ENCODE measurements at places on chromosomes 6 and 20.

GRCh38 chr20:22836877-22837276 is 198.2 kb upstream of the SSTR4 start:
- DNase-seq = no peak

DNA sequence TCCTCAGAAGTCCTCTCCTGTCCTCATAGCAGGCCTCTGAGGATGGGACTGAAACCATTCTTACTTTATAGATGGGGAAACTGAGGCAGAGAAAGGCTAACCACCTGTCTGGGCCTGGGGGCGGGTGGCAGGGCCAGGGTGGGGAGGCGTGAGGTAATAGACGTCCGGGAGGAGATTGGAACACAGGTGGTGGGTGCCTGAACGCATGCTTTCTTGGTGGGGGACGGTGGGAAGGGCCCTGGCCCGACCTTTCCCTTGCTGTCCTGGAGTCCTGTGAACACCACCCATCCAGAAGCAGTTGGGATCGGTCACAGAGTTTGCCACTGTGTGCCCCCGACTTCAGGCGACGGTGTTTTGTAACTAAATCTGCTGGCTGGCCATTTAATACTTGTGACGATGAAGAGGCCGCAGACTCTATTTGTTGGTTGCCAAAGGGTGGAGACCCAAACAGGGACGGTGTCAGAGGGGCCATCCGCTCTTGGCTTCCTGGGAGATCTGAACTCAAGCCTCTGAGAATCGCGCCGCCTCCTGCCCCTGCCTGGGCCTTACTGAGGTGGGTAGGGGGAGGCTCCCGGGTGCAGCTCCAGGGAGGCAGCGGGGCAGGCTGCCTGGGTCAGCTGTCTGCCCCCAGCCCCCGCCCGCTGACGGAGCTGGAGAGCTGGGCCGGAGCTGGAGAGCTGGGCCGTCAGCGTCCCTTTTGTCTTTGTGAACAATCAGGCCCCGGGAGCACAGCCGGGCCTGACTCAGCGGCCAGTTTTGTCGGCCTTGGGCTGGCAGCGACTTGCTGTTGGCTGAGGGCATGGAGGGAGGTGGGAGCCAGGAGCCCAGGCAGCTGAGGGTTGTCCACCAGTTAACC is 4.1 kb downstream of the RBM38 start:
- DNase-seq = peak; percentile 8

DNA sequence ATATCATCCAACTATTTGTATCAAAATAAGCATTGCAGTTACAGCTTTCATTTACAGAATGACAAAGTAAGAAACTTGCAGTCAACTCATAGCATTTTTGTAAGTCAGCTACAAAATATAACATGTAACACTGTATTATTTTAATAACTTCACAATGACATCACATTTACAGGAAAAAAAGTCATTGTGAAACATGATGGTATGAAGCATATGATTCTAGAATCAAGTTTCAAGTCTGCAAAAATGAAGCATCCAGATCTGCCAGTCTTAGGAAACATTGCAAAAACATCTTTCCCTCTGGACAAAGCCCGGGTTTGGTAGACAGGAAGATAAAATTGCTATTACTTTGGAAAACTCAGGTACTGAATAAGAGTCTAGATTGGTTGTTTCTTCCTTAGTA is 263.9 kb upstream of the NT5E start:
- DNase-seq = no peak

GRCh38 chr6:119880840-119881239 is 531.3 kb upstream of the MAN1A1 start:
- no peak for DNase-seq

GRCh38 chr20:57330998-57331397 is 1.4 kb downstream of the SPO11 start:
- no peak for DNase-seq

GRCh38 chr20:64222851-64223525 is 32.6 kb upstream of the PCMTD2 start:
- no peak for DNase-seq

GRCh38 chr6:141252828-141253608 is 879.7 kb upstream of the GJE1 start:
- DNase-seq = no peak

GRCh38 chr20:37995856-37996605 is 37.2 kb downstream of the TTI1 start:
- DNase-seq = no peak

GRCh38 chr6:142274656-142275055 is 27.2 kb upstream of the ADGRG6 start:
- DNase-seq = no peak

DNA sequence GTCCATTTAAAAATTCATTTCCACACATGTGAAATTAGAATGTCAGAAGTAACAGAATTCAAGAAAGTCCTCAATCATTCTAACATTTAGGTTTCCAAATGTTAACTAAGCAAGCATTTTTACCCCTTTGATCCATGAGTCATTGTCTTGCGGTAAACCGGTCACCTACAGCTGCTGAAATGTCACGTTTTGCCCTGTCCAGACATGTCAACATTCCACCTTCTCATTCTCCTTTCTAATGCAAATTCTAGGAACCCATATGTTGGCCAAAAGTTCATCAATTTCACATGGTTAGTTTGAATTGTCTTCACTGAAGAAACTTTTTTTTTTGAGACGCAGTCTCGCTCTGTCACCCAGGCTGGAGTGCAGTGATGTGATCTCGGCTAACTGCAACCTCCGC is 117.2 kb downstream of the IPCEF1 start:
- DNase-seq = no peak

DNA sequence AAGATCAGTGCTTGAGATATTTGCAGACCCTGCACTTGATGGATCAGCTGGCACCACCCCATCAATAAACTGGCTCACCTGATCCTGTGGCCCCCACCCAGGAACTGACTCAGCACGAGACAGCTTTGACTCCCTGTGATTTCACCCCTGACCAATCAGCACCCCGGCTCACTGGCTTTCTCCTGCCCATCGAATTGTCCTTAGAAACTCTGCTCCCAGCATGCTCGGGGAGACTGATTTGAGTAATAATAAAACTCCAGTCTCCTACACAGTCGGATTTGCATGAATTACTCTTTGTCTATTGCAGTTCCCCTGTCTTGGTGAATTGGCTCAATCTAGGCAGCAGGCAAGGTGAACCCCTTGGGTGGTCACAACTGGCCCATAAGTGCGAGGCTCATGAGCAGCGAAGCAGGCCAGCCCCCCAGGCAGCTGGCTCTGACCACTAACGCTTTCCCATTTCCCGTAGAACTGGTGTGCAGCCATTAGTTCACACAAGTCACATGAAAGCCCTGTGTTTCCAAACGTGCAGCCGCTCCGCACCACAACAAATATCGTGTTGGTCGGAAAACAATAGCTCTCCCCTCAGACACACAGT is 79.6 kb downstream of the RSPH3 start:
- DNase-seq = no peak

DNA sequence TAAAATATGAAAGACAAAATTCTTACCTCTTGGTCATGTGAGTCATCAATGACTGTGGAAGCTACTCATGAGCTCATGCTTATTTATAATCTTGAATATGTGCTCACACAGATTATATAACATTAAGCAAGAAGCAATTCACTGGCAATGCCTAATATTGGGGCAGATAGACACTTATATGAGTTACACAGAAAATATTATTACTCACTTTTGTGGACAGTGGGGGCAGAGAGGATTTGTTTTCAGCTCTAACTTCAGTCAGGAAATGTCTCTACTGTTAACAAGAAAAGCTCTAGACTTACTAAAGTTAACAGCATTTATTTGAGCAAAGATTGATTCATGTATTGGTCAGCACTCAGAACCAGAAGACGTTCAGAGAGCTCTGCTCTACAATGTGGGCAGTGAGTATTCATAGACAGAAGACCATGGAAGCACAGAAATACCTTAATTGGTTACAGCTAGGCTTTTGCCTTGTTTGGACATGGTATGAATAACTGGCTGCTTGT is 85.8 kb upstream of the AHI1 start:
- DNase-seq = peak; percentile 36

- DNase-seq = no peak
These were observed 22.5 kb upstream of the SRPK1 start for GRCh38 chr6:35943390-35943789.

DNA sequence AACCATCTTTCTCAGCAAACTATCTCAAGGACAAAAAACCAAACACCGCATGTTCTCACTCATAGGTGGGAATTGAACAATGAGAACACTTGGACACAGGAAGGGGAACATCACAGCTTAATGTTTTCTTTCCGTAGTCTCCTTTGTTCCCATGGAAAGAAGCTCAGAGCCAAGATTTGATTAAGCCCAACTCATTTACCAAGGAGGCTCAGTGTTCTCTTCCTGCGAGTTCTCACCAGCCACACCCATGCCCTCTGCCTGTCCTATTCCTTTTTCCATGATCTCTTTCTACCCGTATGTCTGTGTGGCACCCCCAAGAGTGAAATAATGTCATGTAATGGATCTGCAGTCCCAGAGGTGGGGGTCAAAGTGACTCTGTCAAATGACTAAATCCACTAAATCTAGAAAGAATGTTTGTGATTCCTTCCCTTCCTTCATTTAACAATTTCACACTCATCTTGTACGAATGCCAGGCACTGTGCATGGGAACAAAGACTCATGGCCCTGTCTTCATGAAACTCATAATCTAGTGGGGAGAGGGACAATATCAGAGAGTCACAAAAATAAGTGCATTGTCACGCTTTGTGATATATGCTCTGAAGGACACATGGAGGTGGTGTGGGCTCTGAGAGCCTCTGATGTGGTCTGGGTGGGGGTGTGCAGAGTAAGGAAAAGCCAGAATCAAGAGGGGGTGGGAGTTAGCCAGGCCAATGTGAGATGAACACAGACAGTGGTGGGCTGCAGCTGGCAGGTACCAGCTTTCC is 292.1 kb downstream of the CDC5L start:
- no peak for DNase-seq

DNA sequence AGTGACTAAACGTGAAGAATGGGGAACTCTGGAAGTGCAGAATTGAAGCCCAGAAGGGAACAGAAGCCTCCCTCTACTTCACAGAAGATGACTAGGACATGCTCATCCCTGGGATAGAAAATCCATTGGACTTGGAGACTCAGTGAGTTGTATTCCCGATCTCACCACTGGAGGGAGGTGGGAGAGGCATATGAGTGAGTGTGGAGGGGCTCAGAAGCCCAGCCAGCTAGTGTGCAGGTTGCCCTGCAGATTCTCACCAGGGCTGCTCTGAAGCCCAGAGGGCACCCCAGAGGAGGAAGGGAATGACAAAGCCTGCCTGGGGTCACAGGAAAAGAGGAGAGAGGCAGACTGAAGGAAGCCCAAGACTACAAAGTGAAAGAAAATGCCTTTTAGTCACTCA is 42.1 kb upstream of the HLA-E start:
- DNase-seq = no peak

- no peak for DNase-seq
These were observed 250.7 kb upstream of the JARID2 start for GRCh38 chr6:14995208-14995607.

DNA sequence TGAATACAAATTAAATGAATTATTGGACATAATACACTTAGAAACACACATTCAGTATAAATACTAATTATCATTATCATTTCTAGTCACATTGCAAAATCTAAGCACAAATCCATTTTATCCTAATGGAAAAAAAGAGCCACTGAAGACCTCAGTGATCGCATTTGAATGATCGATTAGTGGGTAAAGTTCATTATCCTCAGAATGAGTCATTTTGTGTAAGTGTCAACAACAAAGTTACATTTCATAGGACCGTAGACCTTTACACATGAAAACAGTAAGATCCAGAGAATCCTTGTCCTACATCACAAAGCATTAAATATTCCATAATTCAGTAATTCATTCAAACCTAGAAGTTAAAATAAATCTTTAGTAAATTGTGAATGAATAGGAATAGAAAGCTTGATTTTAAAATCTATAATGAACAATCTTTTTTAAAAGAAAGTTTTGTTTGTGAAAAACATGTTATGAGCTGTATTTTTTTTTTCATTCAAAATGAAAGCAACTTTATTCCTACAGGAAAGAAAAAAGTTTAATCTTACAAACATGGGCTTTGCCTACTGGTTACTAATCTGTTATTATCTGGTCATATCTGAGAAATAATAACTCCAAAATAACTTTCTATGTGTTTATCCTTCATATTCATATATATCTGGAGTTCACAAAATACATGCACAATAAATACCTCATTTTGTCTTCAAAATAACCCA is 33.7 kb downstream of the ROS1 start:
- DNase-seq = no peak

DNA sequence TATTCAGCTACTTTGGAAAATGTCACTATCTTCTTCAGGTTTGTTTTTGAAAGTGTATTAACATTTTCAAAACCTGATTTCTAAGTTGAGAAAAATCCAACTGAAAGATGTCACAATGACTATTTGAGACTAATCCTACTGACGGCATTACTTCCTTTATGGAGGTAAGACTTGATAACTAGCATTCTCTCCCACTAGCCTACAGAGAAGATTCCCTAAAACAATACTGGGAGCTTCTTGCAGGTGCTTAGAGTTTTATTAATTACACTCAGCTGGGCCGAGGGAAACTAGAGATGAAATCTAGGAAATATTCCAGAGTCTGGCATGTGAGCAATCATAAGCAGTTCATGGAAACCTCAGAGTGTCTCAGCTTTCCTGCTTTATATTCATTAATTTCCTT is 114.0 kb downstream of the LCA5 start:
- no peak for DNase-seq

DNA sequence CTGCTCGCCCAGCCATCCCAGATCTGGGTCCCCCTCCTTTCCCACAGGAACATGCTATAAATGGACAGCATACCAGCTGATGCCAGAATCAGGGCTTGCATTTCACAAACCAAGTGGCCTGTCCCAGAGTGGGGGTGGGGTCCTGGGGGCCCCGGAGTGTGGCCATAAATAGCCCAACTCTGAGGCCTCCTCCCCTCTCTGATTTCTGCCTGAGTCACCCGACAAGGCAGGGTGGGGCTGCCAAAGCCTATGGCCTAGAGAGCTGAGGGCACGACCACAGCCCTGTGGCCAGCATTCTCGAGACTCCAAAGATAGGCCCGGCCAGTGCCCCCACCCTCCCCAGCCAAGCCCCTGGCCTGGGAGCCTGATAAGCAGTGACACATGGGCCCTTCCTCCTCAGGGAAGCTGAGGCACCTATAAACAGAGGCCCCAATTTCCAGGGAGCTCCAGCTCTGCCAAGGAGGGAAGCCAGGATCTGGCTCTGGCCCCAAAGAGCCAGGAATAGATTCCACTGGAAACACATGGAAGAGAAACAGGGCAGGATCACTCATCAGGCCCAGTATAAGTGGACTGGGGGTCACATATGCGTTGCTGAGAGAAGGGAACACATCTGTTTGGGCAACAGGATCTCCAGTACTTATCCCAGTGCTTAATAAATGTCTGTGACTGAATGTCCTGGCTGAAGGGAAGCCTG is 20.3 kb downstream of the SNTA1 start:
- DNase-seq = no peak

- no peak for DNase-seq
These were observed 91.0 kb upstream of the MCHR2 start for GRCh38 chr6:100084991-100085364.

DNA sequence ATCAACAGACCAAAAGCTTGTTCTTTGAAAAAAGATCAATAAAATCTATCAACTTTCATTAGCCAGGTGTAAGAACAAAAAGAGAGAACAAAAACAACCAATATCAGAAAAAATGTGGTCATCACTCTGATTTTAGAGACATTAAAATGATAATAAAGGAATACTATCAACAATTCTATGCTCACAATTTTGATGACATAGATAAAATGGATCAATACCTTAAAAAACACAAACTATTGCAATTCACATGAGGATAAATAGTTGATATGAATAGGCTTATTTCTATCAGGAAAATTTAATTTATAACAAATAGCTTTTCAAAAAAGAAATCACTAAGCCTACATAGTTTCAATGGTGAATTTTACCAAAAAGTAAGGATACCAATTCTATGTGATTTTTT is 809.4 kb upstream of the EYS start:
- DNase-seq = no peak

Measured in AG04450 (cell line).